ENCODE measurements at places on chromosomes 12 and 14. TPM values are rescaled to one million over a fixed set of nuclear protein-coding genes. Genes with fewer than 3 reads are reported as not detected.

The NTN4 gene
- 71.1 TPM for total RNA-seq

The TPPP2 gene
- total RNA-seq: not detected

The SLC10A1 gene
- not detected for total RNA-seq

The ADAM21 gene
- 1.4 TPM for total RNA-seq

The TAS2R30 gene
- total RNA-seq: 0.49 TPM

The TC2N gene
- total RNA-seq: 1.3 TPM

The LRP1-AS gene
- not detected for total RNA-seq

The WBP11 gene
- 18.1 TPM for total RNA-seq

The TTC8 gene
- total RNA-seq: 28.7 TPM

The TAS2R8 gene
- total RNA-seq: not detected

The SERPINA12 gene
- total RNA-seq: not detected

The COL2A1 gene
- not detected for total RNA-seq

The MAP3K12 gene
- 26.9 TPM for total RNA-seq

The DENND5B gene
- total RNA-seq: 5.7 TPM

The PGF gene
- 43.1 TPM for total RNA-seq

The ACVR1B gene
- total RNA-seq: 20.7 TPM

The SIVA1 gene
- total RNA-seq: 184 TPM

The GATC gene
- 15.5 TPM for total RNA-seq

The ANKRD33 gene
- total RNA-seq: not detected

The LRRC43 gene
- 1.1 TPM for total RNA-seq

The GARIN6 gene
- not detected for total RNA-seq

The SERPINA1 gene
- total RNA-seq: not detected

The C12orf54 gene
- not detected for total RNA-seq

The LMNTD1 gene
- total RNA-seq: not detected

The TAS2R42 gene
- not detected for total RNA-seq

The SLC38A2 gene
- total RNA-seq: 799 TPM

Measured in cardiac atrium fibroblast (primary cell).